ENCODE measurements at places on chromosomes 6 and 20.
A peak's percentile ranks its signal among the peaks of the same experiment; 100 is the strongest.

- DNase-seq = peak; percentile 34
Measured at GRCh38 chr6:169539176-169539897, 162.5 kb downstream of the WDR27 start.

DNA sequence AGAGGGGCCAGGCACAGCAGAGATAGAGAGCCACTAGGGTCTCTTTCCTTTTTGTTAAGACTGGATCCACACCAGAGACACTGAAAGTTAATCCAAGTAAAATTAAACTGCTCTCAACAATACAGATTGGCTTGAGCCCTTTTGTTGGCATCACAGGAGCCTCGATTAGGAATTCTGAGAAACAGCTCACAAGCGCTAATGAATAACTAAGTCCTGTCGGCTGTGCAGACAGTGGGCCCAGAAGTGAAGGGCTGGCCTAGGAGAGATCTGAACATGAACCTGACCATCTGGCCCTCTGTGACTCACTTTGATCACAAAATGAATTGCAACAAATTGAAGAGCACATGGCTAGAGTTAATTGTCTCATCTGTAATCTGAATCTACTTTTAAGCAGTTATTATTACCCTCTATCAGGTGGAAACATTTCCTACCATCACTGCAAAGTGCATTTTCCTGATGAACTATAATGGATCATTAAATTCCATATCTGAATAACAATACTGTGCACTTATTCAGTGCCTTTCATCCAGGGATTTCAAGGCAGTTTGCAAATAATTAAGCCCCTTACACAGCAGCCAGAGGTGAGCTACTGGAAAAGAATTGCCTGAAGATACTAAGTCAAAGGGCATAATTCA lies 3.2 kb downstream of the BACH2 start:
- DNase-seq = no peak

- no peak for DNase-seq
Measured at GRCh38 chr6:137560184-137560563, 66.0 kb upstream of the OLIG3 start.

GRCh38 chr6:43391440-43392031 lies 22.1 kb upstream of the ZNF318 start:
- DNase-seq = peak; percentile 14

- no peak for DNase-seq
Measured at GRCh38 chr6:13398421-13398994, 70.2 kb upstream of the TBC1D7 start.

All from fibroblast of upper back skin (primary cell).